ENCODE measurements at places on chromosomes 13 and 19.

- DNase-seq, result peak; percentile 3
These were observed 42.0 kb downstream of the MRPL57 start for GRCh38 chr13:21218351-21219035.

GRCh38 chr13:98987275-98987674, 9.4 kb upstream of the DOCK9 start:
- no peak for DNase-seq

- no peak for DNase-seq
These were observed 429.6 kb downstream of the RFC3 start for GRCh38 chr13:34247596-34247995.

DNA sequence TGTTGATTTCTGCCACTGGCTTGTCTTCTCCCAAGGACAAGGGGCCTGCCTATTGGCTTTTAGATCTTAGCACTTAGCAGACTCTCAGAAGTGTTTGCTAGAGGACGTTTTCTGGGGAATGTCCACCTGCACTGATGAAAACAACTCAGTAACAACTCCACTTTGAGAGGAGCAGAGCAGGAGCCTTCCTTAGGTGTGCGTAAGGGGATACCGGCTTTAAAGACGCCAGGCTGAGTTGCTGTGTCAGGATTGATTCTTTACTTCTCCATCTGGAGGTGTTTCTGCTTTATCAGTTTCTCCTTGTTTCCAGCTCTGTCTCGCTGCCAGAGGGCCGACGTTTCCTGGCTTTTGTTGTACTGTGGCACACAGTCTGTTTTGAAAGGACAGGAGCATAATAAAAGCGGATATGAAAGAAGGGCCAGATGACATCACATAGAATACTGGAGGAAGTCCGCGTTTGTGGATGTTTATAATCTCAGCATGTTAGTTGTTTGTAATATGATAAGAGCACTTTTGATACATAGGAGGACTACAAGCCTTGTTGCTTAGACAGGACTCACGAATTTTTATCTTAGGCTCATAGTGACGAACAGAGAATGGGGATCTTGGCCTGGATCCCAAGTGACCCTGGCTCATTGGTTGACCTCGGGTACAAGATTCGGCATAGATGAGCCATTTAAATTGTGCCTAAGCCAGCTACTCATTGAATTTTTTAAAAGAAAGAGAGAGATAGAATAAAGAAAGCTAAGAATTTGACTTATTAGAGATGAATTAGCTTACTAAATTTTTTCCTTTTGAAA, 34.6 kb downstream of the COL4A2 start:
- no peak for DNase-seq

- peak; percentile 30 for DNase-seq
These were observed 46.2 kb downstream of the GATAD2A start for GRCh38 chr19:19451429-19452242.

DNA sequence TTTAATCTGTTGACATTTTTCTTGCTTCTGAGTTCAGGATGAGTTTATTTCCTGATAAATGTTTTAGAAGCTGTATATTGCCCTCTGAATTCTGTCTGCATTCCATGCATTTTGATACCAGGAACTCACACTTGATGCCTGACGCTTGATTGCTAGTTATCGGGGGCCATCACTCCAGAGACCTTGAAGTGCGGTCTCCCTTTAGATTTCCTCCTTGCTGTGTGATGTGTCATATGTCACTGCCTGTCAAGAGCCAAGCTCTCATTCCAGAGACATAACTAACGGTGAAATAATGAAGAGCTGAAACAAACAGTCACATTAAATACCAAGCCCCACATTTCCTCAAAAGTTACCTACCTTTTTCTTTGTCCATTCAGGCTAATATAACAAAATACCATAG, 155.5 kb downstream of the TNFSF13B start:
- DNase-seq, result no peak

DNA sequence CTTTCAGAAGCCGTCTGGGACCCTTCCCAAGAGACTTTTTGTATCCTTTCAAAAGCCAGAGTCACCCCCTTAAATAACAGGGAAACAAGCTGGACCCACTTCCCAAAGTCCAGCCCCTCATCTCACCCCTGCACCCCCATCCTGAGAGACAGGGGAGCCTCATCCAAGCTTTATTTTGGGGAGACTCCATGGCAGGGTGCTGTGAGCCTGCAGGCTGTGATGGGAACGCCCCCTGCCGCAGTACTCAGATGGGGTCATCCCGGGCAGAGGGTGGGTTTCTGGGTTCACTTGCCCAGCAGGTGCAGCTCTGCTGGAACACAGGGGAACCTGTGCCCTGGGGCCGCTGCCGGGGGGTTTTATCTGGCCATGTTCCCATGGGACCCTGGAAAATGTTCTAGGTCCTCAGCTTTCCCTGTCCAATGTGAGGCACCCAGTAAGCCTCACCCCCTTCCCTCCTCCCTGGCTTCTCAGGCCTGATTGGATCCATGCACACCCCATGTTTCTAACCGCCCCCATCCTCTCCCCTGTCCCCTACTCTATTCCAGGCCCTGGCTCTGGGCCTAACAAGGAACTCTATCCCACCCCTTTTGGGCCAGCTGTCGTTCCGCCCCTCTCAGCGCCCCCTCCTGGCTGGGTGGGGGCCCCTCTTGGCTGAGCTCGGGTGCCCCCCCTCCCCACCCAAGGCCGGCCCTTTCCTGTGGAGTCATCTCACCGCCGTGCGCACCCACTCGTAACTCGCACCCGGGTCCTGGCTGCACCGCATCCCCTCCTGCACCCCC, 1.0 kb downstream of the HIF3A start:
- no peak for DNase-seq

GRCh38 chr13:25885418-25885817, 166.4 kb downstream of the SHISA2 start:
- no peak for DNase-seq

- no peak for DNase-seq
These were observed 64.3 kb downstream of the OLFM4 start for GRCh38 chr13:53092931-53093330.

DNA sequence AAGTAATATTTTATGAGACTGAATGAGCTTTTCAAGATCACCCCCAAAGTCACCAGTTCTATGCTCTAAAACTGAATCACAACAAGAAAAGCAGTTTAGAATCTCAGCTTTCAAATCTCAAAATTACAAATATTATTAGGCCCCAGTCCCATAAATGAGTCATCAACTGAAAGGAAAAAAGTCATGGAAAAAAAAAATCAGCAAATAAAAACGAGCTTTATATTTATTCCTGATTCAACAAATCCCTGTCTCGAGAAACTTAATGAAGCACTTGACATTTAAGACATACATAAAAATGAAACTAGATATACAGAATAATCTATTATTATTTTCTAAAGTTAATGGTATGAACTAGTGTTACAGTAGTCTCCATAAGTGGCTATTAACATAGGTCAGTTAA, 203.0 kb downstream of the DIAPH3 start:
- DNase-seq, result no peak

DNA sequence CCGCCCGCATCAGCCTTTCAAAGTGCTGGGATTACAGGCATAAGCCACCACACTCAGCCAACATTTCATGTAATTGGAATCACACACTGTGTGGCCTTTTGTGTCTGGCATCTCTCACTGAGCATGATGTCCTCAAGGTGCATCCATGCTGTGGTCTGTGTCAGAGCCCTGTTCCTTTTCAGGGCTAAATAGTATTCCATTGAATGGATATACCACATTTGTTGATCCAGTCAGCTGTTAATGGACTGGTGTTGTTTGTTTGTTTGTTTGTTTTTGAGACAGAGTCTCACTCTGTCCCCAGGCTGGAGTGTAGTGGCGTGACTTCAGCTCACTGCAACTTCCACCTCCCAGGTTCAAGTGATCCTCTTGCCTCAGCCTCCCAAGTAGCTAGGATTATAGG, 17.9 kb downstream of the ATCAY start:
- DNase-seq, result no peak

DNA sequence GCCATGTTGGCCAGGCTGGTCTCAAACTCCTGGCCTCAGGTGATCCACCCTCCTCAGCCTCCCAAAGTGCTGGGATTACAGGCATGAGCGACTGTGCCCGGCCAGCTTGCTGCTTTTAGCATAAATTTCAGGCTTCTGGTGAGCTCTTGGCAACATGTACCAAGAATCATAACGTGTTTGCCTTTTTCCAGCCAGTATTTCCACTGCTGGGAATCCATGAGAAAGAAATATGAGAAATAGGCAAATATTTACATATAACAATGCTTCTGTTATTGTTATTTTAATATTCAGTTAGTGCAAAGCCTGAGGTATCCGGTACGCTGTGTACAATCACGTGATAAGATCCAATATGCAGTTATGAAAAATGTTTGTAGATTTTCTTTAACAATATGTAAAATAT, 29.2 kb upstream of the CERS4 start:
- DNase-seq, result no peak

- DNase-seq, result no peak
These were observed 64.2 kb upstream of the GTF2F2 start for GRCh38 chr13:45055902-45056648.

DNA sequence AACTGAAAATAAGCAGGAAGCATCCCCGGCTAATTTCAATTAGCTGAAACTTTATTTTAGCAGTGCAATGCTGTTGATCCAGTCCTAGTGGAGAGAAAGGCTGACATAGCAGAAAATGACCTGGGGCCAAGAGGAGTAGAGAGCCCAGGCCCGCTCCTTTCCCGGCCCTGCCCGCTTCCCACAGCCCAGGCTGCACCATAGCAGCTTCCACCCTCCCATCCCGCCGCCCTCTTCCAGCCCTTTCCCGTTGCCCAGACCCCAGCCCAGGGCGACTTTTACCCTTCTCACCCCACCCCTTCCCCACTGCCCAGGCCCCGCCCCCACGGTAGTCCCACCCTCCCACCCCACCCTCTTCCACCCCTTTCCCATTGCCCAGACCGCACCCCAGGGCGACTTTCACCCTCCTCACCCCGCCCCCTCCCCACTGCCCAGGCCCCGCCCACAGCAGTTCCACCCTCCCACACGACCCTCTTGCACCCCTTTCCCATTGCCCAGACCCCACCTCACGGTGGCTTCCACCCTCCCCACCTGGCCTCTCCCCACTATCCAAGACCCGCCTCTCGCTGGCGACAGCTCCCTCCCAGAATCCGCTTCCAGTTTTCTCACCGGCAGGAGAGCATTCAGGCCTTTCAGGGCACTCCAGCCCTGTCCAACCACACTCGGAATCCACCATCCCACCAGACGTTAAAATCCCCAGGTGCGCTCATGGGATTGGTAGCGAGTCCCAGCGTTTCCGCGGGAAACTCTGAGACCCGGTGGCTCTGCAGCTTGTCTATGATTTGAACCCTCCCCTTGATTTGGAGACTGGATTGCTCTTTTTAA, 8.3 kb downstream of the ZNF160 start:
- no peak for DNase-seq
